ENCODE measurements at places on chromosomes 2 and 18. TPM values are rescaled to one million over a fixed set of nuclear protein-coding genes. Genes with fewer than 3 reads are reported as not detected.

DNA sequence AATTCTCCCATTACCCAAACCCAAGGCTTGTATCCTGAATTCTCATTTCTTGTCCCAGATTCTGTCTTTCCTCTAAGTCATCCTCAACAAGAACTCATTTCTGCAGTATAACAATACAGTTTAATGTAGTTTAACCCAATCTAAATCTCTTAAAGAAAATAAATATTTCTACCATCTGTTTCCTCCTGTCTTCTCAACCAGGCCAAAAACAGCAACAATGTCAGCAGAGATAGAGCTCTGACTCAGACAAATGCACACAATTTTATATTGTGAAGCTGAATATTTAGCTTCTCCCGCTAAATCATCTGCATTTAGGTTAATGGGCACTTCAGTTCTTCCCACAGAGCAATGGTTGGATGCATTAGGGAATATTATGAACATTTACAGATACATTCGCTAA is 35.7 kb upstream of the KYNU start:
- DNase-seq, result no peak

DNA sequence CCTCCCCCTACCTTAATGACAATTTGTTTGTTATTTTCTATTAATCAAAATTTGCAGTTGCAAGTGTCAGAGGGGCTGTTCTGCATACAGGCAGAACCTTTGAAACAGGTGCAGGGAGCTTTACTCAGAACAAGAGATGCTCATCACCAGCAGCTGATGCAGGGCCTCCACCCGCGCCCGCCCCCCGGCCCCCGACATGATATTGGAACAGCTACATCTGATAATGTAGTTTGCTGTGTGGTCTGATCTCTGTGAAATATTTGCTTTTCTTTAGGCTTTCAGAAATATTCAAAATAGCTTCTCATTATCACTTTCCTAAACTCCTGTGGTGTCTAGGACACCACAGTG is 130.0 kb downstream of the PRKCE start:
- DNase-seq, result no peak

DNA sequence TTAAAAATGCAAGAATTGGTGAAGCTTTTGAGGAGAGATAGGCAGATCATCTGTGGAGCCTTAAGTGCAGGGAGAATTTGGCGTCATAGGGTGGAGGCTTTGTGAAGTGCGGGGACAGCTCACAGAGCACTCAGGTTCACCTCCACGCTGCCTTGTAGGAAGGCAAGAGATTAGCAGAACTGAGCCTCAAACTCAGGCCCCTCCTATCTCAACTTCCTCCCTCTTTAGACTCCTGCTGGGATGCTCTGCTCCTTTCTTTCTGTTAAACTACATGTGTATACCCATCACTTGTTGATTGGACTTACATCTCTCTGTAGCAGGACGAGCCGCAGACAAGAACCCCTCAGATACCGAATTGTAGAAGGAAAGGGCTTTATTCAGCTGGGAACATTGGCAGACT is 422.2 kb downstream of the SETBP1 start:
- DNase-seq, result no peak

GRCh38 chr2:168948621-168949212 is 47.6 kb downstream of the G6PC2 start:
- no peak for DNase-seq

- DNase-seq, result no peak
Measured at GRCh38 chr2:164581050-164581449, 40.2 kb downstream of the GRB14 start.

DNA sequence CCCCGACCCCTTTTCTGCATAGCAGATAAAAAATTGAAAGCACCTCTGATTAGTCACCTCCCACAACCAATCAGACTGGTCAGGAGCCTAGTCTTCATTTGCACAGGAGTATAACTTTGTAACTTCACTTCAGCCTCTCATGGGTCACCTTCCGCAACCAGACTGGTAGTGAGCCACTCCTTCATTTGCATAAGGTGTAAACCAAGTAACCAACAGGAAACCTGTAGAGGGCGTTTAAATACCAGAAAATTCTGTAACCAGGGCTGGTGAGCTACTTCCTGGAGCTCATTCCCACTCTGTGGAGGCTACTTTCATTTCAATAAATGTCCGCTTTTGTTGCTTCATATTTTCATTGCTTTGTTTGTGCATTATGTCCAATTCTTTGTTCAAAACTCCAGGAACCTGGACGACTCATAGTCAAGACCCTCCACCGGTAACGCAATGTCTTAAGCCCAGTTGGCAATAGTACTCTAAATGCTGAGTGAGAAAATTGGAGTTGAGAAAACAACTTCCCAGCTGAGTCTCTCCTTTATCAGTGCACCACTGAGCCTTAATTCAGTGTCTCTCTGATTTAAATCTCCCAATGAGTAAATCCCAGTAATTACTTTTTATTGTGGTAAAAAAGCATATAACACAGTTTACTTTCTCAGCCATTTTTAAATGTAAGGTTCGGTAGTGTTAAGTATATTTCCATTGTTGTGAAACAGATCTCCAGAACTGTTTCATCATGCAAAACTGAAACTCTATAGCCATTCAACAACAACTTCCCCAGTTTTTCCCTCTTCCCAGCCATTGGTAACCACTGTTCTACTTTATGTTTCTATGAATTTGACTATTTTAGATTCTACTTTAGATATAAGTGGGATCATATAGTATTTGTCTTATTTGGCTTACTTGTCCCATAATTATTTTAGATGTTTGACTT is 392.7 kb upstream of the SLC8A1 start:
- DNase-seq, result no peak

- no peak for DNase-seq
Measured at GRCh38 chr18:57668021-57668420, 46.4 kb upstream of the NARS1 start.

DNA sequence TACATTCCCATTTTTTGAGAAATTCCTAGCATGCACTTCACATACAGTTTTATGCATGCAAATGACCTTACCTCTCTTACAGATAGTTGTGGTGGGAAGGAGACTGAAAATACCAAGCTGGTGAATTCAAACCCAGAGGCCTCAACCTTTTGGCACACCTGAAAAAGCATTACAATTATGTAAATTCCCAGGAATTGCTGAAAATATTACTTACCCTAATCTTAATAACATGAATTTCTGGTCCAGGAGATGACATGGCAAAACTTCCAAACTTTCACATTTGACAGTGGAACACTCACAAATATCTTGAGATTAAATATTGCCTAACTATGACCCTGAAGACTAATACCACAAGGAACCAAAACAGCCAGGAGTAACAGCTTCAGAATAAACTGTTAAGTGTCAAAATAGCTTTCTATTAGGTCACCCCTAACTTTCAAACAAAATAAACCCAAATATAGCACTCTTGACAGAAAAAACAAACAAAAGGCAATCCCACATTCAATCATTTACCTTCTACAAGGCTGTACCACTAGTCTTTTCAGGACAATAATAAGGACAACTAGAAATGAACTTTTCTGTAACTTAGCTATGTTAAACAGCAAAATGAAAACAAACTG is 10.9 kb upstream of the PEX13 start:
- DNase-seq, result no peak

Gene CHST9
- 7.0 TPM for total RNA-seq
